WERI-Rb-1 (cell line): ENCODE measurements at places on chromosomes 7 and 10.

DNA sequence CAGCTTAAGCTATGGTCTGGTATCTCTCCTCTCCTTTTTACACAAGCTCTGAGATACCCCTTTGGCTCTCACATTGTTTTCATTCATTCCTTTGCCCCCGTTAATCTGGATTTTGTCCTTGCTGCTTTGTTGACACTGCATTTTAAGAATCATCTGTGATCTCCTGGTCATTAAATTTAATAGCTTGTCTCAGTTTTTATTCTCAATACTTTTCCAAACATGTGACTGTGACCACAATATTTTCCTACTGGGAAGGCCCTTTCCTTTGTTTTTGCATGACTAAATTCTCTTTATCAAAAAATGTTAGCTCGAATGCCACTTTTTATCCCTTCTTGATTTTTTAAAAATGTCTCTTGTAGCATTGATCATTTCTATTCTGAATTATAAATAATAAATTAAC lies 171.2 kb downstream of the SUGCT start:
- DNase-seq = no peak

DNA sequence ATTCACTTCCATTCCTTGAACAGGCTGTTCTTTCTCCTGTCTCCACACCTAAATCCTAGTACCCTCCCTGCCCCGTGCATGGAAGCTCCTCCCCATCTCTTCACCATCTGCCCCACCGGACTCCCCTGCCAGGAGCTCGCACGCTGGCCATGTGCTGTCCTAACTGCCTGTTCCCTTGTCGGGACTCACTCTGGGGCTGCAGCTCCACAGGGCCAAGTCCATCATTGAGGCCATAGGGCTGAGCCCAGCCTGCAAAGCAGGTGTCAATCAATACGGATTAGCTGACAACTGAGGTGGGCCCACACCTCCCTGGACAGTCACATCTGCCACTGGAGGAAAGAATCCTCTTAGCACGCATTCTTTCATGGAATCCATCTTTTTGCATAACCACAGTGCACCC lies 41.4 kb upstream of the DMBT1 start:
- DNase-seq = peak; percentile 60

DNA sequence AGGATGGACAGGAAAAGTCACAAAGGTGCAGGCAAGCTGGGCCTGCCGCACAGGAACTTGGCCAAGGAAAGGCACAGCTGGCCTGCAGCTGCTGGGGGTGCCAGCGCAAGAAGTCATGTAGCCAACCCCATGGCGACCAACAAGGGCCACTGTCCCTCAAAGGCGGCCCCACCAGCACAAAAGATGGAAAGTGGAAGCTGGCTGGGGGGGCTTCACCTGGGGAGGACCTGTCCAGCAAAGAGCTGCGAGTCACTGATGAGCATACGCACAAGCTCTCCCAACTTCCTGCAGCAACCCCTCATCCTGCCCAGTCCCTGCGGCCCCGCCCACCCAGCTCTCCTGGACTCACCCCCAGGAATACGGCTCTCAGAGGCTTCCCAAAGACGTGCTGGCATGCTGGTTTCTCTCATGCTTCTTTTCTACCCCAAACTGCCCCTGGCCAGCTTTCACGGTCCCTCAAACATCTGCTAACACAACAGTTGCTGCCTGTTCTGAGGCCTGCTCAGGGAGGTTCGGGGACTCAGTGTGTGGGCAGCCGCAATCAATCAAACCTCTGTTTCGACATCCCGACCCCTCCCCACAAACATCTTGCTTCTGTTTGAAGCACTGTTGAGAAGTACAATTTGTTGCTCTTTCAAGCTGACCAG lies 67.6 kb downstream of the FAM53B start:
- DNase-seq = no peak

GRCh38 chr7:16669581-16669980 lies 23.6 kb downstream of the BZW2 start:
- DNase-seq = no peak

- no peak for DNase-seq
Measured at GRCh38 chr7:11701829-11702560, 130.0 kb downstream of the THSD7A start.
